PC-9 (cell line): ENCODE measurements at places on chromosomes 6 and 20. TPM values are rescaled to one million over a fixed set of nuclear protein-coding genes. Genes with fewer than 3 reads are reported as not detected.

The SOBP gene
- total RNA-seq = 0.22 TPM in 1 of 2 replicates, not detected in the other

- DNase-seq = no peak
Observed at GRCh38 chr20:47801759-47802158, 16.5 kb upstream of the SULF2 start.

GRCh38 chr6:63660757-63661156 is 25.2 kb downstream of the PHF3 start:
- no peak for DNase-seq

The PLEKHG1 gene
- 8.9 and 9.9 TPM in 2 replicates for total RNA-seq

- peak; percentile 19 for DNase-seq
Observed at GRCh38 chr6:92132457-92132856, 1286.9 kb downstream of the EPHA7 start.

The LST1 gene
- 1.6 TPM in 2 replicates for total RNA-seq

DNA sequence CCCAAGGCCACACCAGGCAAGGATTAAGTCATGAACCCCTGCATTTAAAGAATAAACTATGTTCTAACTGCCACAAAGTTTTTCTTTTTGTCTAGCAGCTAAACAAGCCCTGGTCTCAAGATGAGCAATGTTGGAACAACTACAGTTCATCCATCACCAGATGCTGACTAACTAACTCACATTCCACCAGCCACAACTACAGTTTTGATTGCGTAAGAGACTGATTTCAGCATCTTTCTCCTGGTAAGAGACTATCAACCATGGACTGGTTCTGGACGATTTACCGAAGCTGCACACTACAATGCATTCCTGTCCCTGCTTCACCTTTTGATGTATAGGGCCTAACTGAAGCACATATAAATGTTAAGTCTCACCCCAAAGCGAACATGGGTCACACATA is 43.0 kb downstream of the F13A1 start:
- DNase-seq = peak; percentile 35

GRCh38 chr6:52509281-52510212 is 67.3 kb downstream of the TRAM2 start:
- DNase-seq = no peak

GRCh38 chr20:24147479-24147878 is 158.9 kb upstream of the GGTLC1 start:
- no peak for DNase-seq

DNA sequence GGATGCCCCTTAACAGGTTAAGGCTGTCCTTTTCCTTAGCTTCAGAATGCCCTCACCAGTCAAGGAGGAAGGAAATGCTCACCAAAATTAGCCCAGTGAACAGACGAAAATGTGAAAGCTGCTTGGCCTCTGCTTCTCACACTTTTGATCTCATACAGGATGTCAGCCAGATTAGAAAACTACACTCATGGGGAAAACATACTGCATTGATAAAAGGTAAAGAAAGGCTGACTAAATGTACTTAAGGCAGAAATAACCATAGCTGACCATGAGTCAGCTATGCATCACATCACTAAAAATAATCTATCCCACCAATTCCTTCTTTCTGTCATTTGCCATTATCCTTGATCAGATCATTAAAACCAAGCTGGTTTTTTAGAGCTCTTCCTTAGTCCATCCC is 198.4 kb upstream of the TENT5A start:
- no peak for DNase-seq
